ENCODE measurements at places on chromosomes 11 and 22.

GRCh38 chr11:60874421-60875365 is 7.4 kb downstream of the ZP1 start:
- no peak for DNase-seq

DNA sequence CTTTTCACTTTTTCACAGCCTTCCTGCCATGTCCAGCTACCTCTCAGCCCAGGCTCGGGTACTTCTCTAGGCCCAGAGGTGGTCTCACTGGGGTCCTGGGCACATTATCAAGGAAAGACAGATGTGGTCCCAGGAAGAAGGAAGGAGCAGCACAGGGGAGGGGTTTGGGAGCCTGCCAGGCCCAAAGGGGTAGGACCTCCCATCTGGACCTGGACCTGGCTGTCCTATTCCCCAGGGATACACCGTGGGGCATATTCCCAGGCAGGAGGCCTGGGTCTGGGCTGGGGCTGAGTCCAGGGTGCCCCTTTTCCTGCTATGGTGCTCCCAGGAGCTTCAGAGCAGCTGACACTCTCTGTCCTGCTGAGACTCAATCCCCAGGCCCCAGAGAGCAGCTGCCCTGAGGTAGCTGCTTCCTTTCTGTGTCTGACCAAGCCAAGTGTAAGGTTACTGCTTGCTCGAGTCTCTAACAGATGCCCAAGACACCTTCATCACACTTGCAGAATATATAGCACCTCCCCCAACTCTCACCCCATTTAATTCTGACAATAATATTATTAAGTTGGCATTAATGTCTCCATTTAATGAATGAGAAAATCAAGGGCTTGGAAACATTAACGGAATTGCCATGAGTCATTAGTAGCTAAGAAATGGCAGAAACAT is 232.0 kb downstream of the BUD13 start:
- no peak for DNase-seq

DNA sequence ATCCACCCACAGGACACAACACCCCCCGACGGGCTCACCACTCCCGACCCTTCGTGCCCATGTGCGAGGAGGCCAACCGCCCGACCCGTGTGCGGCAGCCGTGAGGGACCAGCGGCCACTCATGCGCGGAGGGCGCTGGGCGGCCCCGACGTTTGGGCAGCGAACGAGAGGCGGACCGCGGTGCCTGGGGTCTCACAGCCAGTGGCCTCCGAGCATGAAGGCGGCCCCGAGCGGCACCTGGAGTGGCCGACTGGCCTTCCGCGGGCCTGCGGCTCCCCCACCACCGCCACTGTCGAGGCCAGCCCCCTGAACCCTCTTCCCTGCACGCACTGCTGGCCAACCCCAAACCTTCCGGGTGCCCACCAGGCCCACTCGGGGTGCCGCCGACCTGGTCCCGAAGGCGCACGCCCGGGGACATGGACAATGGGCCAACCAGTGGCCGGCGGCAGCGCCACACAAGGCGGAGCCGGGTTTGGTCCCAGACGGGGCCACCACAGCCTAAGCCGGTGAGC is 4274.9 kb upstream of the OR11H1 start:
- DNase-seq, result no peak

DNA sequence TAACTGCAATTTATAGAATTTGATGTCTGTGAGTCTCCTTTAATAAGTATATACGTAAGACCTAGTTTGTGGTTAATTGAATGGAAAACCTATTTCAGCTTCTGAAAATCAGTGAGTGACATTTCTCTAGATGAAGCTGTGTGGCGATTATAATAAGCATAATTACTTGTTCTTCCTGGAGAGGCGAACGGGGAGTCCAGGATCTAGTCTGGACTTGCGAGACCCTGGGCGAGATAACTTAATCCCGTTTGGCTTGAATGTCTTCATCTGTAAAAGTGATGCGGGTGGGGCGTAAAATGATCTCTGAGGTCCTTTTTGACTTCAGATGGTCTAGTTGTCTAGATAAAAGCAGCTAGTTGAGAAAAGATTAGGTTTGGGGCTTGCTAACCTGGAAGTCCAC is 1.1 kb downstream of the PRRG4 start:
- no peak for DNase-seq

DNA sequence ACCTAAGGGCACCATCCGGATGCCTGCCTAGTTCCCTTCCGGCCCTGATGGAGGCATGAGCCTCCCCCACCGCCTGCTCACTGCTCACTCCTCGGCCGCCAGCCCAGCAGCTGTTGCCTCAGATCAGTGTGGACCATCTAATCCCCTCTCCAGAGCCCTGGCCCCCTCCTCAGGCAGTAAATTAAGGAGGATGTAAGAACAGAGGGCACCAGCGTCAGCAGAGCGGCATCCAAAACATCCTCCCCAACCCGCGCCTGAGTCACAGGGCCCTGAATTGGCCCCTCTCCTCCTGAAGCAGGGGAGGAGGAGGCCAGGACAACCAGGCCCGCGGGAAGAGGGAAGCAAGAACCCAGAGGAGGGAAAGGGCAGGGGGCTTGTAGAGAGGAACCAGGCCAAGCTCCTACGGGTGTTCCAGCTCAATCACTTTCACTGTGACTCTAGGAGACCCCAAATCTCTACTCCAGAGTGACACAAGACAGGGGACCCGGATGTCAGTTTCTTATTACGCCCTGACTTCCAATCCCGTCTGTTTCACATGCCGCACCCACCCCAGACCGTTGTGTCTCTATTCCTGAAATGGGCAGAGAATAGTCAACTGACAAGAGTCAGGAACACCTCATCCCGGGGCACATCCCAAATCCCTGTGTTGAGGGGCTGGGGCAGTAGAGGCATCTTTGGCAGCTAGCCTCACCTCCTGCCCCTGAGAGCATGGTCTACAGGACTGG is 31.3 kb upstream of the MYOD1 start:
- no peak for DNase-seq

GRCh38 chr22:38981005-38981991 is 849 bp upstream of the APOBEC3B start:
- DNase-seq, result no peak

GRCh38 chr11:128424851-128425285 is 162.5 kb downstream of the ETS1 start:
- no peak for DNase-seq

DNA sequence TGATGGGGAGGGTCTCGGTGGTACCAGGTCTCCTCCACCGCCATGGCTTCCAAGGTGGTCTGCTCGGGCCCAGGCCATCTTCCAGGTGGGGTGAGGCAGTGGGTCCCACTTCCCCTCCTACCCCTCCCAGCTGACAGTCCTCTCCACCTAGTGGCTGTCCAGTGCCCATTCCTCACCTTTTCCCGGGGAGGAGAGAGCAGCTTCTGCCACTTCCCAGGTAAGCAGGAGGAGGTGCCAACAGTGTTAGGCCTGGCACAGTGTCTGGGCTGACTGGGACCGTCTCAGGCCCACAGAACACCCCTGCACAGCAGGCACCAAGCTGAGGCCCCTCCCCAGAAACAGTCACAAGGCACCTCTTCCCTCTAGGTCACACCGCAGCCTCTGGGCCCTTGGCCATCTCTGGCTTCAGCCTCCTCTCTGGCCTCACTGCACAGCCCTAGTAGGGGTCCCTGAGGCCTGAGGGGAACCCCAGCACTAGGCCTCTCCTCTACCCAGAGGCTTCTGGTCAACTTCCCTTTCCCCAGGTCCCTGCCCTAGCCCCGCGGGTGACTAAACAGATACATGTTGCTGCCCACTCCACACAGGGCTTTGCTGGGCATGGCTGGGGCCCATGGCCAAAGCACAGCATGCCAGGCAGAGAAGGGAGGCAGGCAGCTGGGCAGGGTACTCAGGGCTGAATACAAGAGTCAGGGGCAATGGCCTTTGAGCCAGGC is 2.3 kb upstream of the ANKRD13D start:
- no peak for DNase-seq

DNA sequence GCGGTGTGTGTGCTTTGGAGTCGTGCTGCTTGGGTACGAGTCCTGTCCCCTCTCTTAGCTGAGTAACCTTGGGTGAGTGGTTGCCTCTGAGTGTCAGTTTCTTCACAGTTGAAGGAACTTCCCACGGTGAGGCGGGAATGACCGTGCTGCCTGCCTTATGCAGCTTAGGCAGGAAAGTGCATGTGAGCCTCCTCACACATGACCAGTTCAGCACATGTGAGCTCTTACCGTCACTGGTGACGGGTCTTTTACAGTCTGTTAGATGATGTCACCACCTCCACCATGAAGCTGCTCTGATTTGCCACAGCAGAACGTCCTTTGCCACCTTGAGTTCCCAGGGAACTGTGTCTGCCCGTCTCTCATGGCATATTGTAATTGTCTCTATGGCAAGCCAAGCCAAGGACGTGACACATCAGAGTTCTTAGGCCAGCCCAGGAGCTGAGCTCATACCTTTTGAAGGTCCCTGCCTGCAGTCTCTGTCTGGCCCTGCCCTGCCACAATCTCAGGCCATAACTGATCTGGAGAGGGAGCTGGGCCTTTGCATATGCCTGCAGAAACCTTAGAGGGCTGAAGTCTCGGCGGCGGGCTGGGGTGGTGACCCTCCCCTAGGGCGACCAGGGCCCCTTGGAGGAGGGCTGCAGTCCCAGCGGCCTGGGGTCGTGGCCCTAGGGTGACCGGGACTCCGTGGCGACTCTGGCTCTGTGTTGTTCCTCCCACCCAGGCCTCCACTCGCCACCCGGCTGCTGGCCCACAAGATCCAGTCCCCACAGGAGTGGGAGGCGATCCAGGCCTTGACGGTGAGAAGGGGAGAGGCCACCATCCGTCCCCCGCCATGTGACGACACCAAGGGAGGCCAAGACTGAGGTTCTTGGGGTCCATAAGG is 7.8 kb downstream of the GGA1 start:
- DNase-seq, result no peak

DNA sequence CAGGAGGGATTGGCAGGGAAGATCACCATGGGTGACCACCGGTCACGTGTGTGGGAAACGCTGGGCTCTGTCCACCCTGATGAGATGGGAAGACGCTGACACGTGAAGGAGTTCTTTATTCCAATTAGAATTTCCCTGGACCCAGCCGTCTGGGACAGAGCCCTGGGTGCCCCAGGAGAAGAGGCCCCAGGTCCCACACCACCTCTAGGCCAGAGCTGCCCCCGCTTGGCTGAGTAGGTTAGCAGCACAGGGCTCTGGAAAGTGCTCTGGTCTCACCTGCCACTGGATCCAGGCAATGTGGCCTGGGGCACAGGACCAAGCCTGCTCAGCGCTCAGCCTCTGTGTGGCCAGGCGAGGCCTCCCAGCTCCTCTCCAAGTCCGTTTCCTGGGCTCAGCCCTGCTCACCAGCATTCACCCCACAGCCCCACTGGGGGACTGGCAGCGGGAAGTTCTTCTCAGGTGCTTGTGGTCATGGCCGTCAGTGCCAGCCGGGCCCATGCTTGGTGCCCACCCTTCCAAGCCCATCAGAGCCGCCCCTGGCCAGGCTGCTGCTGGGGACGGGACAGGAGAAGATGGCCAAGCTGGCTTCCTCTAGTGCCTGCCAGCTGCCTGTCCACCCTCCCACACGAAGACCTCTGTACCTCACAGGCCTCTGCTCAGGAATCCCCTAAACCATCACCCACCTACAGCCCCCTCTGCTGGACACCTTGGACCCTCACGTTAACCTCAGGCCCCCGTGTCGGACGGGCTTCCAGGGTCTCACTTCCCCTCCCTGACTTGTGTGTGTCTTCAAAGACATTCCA is 62.5 kb upstream of the FGF3 start:
- DNase-seq, result no peak

DNA sequence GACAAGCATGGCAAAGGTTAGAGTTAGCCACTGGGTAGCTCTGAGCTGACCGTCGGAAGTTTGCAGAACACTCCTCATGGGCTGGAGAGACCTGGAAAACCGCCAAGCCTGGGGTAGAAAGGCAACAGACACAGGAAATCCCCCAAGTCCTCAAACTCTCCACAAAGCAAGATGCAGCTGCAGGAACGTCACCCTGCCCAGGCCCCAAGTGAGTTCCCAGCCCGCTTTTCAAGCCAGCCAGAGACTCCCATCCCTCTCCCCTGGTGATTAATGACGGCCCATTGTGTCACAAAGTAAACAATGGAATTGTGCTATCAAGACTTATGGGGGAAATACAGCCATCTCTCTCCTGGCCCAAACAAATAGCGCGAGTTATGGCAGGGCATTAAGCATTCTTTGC is 633.0 kb downstream of the TBC1D22A start:
- no peak for DNase-seq

DNA sequence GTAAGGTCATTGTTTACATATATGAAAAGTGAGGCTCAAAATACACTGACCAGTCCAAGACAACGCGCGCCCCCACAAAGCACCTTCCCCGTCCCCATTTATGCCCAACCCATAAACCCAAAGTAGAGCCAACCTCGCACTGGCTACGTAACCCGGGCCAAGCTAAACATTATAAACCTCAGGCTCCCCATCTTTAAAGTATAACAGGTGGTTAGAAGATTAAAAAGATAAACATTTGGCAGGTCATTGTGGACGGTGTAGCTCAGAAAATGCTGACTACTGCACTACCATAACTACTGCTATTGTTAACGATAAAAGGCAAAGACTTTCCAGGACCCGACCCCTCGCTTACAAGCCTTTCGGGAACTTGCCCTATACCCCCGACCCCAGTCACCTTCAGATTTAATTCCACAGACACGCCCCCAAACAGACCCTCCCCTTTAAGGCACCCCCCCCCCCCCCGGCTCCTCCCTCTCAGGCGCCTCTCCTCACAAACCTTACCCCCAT is 470 bp downstream of the NUMA1 start:
- DNase-seq, result no peak

DNA sequence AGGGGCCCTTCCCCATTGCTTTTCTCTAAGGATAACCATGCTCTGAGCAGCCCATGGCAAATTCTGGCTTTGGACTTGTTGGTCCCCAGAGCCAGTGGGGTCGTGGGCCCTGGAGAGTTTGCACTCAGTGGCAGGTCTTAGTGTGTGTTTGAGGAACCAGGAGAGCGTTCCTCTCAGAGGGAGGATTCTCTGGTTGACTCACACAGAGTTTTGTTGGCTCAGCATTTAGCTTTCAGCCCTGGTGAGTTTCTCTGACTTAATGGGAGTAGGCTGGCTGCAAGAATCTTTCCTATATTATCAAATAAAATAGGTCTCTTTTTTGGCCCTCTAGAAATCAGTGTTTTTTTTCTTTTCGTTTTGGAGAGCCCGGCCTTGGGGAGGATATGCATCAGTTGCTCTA is 20.9 kb downstream of the ST14 start:
- DNase-seq, result no peak

DNA sequence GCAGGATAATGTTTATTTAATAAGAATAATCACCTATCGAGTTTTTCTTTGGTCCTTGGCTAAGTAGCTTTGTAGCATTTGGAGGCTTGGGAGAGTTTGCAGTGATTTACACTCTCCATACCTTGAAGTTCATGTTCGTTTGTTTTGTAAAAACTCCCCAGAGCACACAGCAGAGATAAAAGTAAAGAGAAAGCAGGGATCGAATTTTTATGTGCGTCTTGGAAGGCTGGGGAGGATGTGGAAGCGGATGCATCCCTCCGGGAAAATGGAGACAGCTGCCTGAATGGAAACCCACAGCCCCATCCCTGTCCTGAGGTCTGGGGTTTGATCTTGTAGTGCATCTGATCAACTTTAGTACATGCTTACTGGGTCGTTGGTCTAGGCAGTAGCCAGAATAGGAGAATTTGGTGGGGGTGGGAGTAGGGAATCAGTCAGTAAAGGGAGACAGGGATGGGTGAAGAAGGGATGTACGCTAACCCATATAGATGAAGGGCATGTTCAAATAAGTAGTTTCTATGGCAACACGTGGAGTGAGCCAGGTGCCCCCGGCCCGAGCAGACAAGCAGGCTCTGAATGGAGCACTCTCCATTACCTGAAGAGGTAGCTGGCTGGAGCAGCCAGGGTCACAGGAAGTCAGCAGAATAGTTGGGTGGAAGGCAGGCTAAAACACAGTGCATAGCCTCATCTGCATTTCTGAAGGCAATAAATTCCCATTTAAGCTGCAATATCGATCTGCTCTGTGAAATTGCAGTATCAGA is 147.8 kb downstream of the COMMD9 start:
- DNase-seq, result no peak

GRCh38 chr11:123304828-123305466 is 109.9 kb upstream of the CLMP start:
- DNase-seq, result no peak
